ENCODE measurements at places on chromosomes 12 and 14. TPM values are rescaled to one million over a fixed set of nuclear protein-coding genes. Genes with fewer than 3 reads are reported as not detected.

The LRIG3 gene
- 0.19 TPM for total RNA-seq

DNA sequence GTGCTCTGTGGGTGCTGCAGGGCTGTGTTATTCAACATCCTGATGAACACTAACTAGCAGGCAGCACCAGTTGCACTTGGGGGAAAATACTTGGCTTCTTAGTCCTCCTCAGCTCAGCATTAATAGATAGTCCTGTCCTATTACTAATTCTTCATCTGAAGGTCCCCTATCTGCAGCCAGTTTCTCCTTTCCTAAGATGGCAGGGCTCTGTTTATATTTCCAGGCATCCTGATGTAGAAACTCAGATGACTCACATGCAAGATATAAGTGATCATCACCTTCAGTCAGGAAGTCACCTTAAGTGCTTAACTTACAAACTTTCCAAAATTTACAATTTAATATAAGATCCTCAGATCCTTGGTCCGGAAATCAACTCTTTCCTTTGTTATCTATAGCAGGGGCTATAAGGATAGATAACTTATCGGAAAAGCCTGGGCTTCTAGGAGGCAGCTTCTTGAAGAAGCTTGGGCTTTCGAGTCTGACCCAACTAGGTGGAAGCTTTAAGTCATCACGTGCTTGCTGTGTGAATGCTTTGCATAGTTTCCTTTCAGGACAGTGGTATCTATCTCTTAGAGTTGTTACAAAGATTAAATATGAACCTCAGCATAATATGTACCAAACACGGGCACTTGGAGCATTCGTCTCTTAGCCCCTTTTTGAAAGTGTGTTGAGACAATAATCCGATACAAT is 181.0 kb upstream of the GRIP1 start:
- no peak for DNase-seq
- no peaks in the 10 kb centered on the region for H3K36me3 ChIP-seq
- H3K27ac ChIP-seq: no peak overlapping the region

GRCh38 chr14:52948836-52949235 is 2.0 kb downstream of the FERMT2 start:
- no peaks in the 10 kb centered on the region for H3K36me3 ChIP-seq
- no peak for DNase-seq
- peaks cover 50% of the 10 kb centered on the region for H3K27me3 ChIP-seq
- H3K4me1 ChIP-seq: peaks cover 24% of the 10 kb centered on the region
- H3K4me3 ChIP-seq: no peak overlapping the region

GRCh38 chr12:120625557-120626419 is 14.6 kb upstream of the CABP1 start:
- no peaks in the 10 kb centered on the region for H3K36me3 ChIP-seq
- peaks cover 2% of the 10 kb centered on the region for H3K27me3 ChIP-seq
- DNase-seq: peak; percentile 36
- no peak overlapping the region for H3K27ac ChIP-seq
- H3K4me3 ChIP-seq: no peak overlapping the region

DNA sequence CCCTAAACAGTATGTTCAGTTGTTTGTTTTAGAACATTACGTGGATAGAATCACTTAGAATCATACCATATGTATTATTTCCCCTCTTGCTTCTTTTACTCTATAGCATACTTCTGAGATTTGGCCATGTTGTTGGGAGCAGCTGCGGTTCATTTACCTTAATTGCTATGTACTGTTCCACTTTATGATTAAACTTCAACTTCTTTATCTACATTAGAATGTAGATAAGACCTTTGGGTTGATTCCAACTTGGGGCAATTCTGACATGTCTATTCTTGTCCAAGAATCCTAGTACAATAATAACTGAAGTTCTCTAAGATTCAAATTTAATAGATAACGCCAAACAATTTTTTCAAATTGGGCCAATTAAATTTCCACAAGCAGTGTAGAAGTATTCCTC is 80.7 kb downstream of the GRIN2B start:
- H3K4me3 ChIP-seq: no peak overlapping the region
- no peak for DNase-seq
- H3K27me3 ChIP-seq: no peaks in the 10 kb centered on the region
- no peaks in the 10 kb centered on the region for H3K36me3 ChIP-seq
- no peak overlapping the region for H3K27ac ChIP-seq

GRCh38 chr14:95054346-95055280 is 102.7 kb downstream of the DICER1 start:
- no peaks in the 10 kb centered on the region for H3K27me3 ChIP-seq
- no peak overlapping the region for H3K27ac ChIP-seq
- DNase-seq: no peak
- no peaks in the 10 kb centered on the region for H3K36me3 ChIP-seq
- H3K4me1 ChIP-seq: peaks cover 5% of the 10 kb centered on the region

The GCN1 gene
- 121 TPM for total RNA-seq

DNA sequence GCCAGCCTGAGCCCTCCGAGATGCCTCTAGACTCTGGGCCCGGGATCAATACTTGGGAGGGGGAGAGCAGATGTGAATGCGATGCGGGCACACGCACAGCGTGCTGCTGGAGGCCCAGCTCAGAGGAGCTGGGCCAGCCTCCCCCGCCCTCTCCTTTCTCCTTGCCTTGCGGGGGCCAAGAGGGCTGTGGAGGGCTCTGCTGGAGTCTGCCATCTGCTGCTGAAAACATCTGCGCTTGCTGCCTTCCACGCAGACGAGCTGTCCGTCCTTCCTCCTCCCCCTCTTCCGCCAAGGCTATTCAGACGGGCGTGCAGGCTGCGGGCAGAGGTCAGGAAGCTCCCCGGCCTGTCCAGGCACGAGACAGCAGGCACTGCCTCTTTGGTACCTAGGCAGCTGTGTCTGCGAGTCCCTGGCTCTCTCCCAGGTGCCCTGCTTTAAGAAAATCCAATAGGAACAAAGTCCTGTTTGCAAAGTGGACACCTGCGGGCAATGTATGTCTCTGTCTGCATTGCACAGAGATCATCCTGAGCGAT is 75.2 kb downstream of the SPRING1 start:
- no peak for DNase-seq
- H3K27me3 ChIP-seq: peaks cover 13% of the 10 kb centered on the region
- H3K27ac ChIP-seq: no peak overlapping the region
- H3K36me3 ChIP-seq: no peaks in the 10 kb centered on the region
- H3K4me1 ChIP-seq: no peaks in the 10 kb centered on the region
- no peak overlapping the region for H3K4me3 ChIP-seq
